ENCODE measurements at places on chromosomes 4 and X.

DNA sequence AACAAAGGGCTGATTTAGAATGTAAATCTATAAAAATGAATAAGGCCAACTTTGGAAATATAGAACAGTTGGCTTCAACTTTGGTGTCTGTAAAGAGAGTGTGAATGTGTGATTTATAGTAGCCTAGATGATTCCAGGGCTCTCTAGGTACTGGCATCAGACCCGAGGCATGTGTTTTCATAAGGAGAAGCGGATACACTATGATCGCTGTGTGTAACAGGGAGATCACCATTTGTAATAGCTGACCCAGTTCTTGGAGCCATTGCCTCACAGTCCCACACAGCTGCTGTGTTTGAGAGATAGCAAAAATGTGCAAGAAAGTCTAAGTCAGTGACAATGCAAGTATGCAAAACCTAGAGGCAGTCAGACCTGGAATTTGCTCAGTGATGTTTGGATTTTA, 135.1 kb downstream of the REPS2 start:
- DNase-seq: no peak

DNA sequence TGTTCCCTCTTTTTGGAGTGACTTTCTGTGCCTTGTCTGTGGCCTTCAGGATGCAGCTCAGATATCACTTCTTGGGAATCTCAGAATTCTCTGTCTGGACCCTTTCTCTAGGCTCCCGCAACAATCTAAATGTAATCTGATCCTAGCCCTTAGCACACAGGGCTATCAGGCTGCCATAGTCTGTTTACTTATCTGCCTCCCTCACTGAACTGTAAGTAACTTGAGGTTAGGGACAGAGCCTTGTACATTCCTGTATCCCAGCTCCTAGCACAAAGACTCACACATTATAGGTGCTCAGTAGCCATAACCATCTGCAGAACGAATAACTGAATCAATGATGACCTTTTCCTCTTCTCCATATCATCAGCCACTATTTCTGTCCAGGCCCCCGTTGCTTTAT, 69.5 kb downstream of the RTL9 start:
- DNase-seq: no peak

- DNase-seq: no peak
Observed at GRCh38 chr4:88919056-88919455, 137.9 kb downstream of the FAM13A start.

DNA sequence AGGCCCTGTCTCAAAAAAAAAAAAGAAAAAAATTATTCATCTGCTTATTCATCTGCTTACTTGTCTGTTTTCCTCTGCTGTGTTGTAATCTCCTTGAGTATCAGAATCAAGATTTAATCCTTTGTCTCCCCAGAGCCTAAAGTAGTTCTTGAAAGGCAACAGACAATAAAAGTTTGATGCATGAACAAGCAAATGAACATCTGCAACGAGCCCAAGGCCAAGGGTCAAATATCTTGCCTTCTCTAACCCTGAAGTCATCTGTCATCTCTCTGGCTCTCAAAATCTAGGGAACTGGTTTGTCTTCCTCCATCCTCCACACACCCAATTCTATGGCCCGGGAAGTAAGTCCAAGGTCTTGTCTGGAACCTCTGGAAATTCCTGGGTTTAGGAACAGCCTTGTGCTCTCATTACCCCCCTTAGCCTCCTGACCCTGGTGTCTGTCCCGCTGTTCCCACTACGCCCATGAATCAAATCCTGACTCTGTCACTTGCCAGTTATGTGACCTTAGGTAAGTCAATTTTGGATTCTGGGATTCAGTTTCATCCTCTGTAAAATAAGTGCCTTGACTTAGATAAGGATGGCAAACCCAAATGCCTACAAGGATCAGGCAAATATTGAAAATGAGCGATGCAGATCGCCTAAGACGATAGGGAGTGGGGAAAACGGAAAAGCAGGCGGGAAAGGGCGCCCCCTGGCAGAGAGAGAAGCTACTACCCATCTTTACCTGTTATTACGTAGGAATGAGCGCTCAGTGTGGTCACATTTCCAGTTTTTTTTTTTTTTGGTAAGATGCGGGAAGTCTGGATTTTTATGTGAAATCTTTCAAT, 102.7 kb upstream of the DHX15 start:
- DNase-seq: peak; percentile 57

GRCh38 chr4:27215220-27215826, 354.7 kb downstream of the STIM2 start:
- no peak for DNase-seq

DNA sequence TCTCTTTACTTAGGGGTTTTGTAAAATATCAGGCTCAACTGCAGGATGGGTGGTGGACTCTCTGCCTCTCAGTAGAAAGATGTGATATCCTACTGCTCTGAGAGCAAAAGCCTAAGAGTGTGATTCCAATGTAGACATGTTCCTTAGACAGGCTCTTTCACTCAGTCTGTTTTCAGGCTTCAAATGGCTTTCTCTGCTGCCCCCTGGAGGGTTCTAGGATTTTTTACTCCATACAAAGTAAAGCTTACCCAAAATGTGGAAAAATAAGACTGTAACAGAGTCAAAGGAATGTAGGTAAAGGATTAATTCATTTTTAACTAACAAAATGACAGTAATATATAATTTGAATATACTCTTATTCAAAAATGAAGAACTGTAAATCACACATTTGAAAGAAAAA, 32.1 kb downstream of the ZGRF1 start:
- peak; percentile 71 for DNase-seq

DNA sequence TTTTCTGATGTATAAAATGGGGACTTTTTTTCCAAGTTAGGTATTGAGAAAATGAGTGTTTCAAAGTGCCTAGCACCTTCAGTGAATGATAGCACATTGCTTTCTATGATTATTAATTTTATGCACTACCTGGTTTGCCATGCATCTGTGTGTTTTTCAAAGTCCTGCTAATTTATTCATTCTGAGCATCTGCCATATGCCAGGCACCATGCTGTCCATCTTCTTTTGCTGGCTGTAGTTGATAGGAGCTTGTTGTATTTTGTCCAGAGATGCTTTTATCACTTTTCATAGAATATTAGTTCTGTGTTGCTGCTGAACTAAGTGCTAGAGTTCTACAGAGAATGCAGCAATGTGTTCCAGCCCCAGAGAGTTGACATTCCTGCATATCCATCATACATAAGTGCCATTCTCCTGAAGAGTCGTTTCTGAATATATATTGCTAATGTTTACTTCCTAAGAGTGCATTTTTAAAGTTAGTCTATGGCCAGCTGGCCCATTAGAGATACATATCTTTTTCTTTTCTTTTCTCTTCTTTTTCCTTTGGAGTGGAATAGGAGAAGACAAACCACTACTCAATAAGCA, 49.0 kb upstream of the CLNK start:
- DNase-seq: no peak

DNA sequence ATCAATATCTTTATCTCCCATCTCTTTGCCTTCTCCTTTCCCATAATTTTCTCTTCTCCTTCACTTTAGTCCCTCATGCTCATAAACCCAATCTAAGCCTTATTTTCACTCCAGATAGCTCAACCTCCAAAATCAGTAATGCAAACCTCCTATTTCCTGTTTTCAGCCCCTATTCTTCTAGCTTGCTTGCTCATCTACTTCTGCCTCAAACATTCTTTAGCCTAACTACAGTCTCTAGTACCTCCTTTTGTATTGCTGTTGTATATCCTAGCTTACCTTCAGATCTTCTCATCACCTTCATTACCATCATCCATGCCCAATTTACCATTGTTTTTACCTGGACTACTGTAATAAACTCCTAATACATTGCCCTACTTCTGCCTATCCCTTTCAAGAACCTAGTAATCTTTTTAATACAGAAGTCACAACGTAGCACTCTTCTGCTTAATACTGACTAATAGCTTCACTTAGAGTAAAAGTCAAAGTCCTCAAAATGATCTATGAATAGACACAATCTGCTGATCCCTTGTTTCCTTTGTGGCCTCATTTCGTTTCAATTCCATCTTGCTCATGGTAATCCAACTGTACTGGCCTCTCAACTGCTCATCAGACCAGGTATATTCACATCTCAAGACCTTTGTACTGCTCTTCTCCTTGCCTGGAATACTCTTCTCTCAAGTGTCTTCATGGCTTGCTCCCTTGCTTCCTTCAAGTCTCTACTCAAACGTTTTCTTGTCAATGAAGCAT, 123.4 kb downstream of the FAM13A start:
- no peak for DNase-seq

All from globus pallidus (tissue), 1 donor.